ENCODE measurements at places on chromosomes 2 and 18.

DNA sequence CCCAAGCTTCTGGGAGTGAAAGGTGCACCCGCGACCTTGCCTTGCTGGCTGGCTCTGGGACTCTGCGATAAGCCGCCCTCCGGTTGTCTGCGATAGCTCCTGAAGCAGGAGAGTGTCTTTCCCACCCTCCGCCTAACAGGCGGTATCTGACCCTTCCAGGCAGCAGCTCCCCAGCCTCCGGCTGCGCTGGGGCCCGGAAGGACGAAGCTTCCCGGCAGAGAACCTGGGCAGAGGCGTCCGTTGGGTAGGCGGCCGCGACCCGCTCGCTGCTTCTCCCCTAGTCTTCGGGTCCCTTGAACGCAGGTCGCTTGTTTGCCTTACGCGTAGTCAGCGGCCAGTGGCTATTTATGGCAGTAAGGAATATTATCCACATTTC lies 446 bp upstream of the RHBDD1 start:
- DNase-seq = no peak

DNA sequence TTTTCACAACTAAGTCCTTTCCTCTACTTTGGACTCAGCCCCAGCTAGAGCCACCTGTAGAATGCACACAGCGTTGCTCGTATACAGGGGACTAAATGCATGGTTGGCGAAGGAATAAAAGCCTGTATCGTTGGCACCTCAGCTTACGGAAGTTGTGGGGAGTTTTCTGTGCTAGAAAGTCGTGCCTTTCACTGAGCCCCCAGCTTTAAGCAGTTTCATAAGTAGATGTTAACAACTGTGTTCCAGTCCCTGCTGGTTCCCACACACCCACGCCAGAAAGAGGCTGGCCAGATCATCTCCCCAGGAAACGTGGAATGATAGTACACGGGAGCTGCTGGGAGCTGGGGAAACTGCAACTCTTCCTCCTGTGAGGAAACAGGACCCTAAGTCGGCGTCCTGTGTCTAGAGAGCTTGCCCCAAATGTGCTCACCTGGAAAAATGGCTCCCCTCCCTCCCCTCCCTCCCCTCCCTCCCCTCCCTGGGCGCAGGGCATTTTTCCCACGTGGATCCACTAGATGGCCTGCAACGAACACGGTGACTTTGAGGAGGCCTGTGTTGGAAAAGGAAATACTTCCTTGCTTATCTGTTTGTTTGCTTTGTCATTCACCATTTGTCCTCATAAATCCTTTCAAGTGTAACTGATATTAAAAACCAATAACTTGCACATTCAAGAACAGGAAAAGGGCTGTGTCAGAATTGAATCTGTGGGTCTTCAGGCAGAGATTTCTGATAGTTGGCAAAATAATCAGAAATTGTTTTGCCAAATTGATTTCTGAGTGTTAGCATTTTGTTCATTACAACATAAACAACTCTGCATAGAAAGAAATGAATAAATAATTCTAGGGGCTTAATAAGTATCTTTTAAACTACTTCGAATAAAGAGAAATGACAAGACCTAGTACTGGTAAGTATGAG lies 43.9 kb upstream of the RFX8 start:
- DNase-seq = no peak

DNA sequence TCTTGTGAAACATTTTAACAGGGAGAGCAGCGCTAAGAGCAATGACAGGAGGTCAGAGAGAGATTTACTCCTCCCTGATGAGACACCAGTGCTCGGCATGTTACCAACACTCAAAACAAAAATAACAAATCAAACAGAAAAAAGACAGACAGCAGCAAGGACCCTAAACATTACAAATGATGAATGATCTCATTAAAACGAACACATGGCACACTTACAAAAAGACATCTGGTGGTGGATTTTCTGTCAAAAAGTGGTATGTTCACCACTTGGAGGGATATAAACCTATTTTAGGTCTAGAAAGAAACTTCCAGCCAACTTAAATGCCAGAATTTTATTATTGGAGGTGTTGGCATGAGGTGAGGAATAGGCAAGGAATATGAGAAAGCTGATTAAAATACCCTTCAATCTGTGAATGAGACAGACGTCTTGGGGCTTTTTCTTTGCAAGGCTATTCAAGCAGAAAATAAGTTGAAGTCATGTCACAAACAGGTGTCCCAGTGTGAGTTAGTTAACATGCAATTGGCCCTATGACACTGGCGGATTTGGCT lies 112.8 kb downstream of the PRELID3A start:
- no peak for DNase-seq

GRCh38 chr2:219496247-219496824 lies 2.4 kb upstream of the GMPPA start:
- no peak for DNase-seq

GRCh38 chr2:206937555-206937954 lies 1.8 kb upstream of the CPO start:
- no peak for DNase-seq

- no peak for DNase-seq
These were observed 433 bp downstream of the SH3RF3 start for GRCh38 chr2:109129356-109129920.

DNA sequence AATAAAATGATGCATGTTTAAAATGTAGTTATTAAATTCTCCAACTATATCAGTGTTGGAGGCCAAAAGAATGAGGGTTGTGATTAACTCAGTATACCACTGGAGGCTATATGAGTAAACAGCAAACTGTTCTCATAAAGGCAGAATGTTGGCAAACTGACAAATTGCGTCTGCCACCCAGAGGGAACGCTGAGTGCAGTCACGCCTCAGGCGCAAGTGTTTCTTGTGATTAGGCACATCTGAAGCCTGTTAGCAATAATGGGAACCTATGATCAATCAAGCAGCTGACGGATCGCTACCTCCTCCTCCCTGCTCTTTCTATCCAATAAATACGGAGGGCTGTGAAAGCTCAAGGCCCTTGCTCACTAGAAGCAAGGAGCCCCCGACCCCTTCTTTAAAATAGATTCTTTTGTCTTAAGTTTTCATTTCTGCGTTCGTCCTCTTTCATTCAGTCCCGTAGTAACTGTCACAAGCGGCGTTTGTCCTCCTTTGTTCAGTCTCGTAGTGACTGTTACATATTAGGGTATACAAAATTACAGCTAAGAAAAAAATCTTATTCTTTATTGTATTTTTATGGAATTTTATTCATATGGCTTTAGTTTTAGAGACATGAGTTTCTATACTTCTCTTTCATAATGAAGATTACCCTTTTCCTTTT lies 16.3 kb upstream of the RMND5A start:
- DNase-seq = no peak

DNA sequence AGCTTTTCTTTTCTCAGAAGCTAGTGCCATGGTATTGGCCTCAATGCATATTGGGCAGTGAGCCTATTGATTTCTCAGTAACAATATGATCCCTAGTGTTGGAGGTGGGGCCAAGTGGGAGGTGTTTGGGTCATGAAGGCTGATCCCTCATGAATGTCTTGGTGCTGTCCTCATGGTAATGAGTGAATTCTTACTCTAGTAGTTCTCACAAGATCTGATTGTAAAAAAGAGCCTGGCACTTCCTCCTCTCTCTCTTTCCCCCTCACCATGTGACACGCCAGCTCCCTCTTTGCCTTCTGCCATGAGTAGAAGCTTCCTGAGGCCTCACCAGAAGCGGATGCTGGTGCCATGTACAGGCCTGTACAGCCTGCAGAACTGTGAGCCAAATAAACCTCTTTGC lies 12.8 kb upstream of the TBC1D8 start:
- no peak for DNase-seq

GRCh38 chr2:30305235-30305634 lies 73.9 kb downstream of the LBH start:
- no peak for DNase-seq

- no peak for DNase-seq
These were observed 86.1 kb upstream of the UPP2 start for GRCh38 chr2:158015428-158016076.

- DNase-seq = no peak
These were observed 1.1 kb upstream of the CDH2 start for GRCh38 chr18:28177828-28178635.

GRCh38 chr18:63109022-63109421 lies 210.5 kb downstream of the BCL2 start:
- DNase-seq = no peak
